Muscle of back (tissue), 13 donors: ENCODE measurements at places on chromosomes 1 and 21.

DNA sequence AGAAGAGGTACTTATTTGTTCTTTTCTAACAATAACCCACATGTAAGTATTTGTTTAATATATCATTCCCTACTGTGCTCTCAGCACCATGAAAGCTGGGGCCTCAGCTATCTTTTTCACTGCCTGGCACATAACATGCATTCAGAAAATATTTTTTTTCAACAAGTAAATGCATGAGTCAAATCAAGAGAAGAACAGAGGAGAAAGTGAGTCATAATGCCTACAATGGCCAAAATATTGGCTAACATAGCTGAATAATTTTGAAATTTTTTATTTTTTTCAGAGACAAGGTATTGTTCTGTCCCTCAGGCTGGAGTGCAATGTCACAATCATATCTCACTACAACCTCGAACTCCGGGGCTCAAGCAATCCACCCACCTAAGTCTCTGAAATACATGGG is 252.2 kb upstream of the ADAMTS5 start:
- no peak for DNase-seq

DNA sequence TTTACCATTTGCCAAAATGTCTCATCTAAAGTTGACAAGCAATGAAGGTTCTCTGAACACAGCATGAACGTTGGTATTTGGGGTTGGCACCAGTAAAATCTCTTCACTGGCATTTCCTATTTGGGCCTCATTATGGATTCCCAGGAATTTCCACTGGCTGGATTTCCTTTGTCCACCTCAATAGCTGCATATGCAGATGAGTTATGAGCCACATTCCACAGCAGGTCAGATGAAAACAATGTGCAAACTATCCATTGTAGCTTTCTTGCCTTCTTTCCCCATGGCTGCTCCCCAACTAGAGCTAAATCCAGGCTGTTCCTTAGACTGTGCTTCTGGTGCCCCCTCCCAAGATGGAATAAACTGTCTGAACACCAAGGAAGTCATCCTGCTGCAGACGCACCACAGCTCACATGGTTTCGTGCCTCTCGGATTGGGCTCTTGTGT is 168.1 kb upstream of the FGGY start:
- DNase-seq = no peak

- DNase-seq = no peak
Measured at GRCh38 chr1:3168678-3169077, 99.7 kb downstream of the PRDM16 start.

- no peak for DNase-seq
Measured at GRCh38 chr21:38289705-38290485, 33.1 kb downstream of the KCNJ15 start.

DNA sequence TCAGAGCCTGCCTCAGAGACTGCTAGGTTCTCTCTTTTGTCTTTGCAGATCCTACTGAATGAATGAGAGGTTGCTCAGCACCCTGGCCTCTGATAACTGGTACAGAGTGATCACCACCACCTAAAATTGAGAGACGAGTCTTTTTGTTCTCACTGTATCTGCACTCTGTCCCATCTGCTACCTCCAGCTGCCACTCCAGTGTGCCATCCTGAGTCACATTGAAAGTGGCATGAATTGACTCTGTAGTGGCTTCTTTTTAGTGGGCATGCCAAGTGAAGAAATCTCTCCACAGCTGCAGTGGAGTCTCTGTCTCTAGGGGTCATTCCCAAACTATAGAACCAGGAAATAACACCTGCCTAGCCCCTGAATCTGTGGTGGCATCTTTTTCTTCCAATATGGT is 14.7 kb downstream of the CAMK1G start:
- DNase-seq = no peak

DNA sequence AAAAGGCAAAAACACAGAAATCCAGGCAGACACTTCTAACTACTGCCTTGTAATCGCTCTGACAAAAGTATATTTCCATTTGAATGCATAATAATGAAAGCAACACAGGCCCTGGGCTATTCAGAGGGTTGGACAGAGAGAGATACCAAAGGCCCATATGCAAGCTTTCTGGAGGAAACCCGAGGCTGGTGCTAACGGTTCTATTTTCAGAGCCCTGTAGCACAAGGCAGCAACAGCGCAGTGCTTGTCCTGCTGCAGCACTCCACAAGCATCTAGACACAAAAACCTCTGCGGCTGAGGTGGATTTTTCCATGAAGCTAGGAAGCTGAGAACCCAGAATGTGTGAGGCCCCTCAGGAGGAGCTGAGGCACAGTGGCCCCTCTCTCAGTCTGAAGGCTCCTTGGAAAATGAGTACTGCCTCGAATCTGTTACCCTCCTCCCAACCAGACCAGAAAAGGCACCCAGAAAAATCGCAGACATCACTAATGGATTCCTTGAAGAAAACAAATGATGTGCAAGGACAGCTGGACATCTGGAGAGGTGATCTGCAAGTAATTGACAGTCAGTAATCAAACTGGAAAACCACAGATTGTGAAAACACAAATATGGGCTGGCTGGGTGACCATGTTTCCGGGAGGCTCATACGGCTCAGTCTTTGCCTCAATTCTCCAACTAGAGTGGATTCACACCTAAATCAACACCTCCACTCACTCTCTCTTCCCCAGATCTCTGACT is 54.0 kb downstream of the COLGALT2 start:
- DNase-seq = no peak

DNA sequence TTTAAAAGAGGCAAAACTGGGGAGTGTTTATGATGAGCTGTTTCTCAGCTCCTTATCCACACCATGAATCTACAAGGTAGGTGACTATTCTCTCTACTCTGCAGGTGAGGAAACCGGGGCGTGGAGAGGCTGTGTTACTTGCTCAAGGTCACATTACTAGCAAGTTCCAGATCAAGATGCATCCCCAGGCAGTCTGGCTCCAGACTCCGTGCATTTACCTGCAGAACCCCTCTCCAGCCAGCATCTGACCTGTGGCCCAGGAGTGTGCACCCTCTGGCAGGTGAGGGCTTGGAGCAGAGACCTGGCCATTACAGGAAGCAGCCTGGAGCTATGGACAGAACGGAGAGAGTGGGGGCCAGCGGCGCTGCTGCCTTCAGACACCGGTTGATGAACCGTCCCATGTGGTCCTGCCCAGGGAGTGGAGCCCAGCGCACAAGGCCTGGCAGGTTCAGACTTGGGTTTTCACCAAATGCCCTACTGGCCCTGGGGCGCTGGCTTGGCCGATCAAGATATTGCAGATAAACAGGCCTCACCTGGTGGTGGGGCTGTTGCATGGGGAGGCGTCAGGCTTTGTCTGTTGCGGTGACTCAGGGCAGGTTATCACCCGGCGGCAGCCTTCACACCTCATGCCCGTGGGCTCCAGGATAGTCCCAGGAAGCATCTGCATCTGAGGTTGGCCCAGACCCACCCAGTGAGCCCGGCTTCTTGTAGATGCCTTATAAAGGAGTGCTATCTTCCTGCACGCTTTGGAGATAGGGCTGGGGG is 29.2 kb upstream of the WNT4 start:
- DNase-seq = no peak

GRCh38 chr1:8086055-8086454 is 59.9 kb upstream of the ERRFI1 start:
- DNase-seq = no peak

DNA sequence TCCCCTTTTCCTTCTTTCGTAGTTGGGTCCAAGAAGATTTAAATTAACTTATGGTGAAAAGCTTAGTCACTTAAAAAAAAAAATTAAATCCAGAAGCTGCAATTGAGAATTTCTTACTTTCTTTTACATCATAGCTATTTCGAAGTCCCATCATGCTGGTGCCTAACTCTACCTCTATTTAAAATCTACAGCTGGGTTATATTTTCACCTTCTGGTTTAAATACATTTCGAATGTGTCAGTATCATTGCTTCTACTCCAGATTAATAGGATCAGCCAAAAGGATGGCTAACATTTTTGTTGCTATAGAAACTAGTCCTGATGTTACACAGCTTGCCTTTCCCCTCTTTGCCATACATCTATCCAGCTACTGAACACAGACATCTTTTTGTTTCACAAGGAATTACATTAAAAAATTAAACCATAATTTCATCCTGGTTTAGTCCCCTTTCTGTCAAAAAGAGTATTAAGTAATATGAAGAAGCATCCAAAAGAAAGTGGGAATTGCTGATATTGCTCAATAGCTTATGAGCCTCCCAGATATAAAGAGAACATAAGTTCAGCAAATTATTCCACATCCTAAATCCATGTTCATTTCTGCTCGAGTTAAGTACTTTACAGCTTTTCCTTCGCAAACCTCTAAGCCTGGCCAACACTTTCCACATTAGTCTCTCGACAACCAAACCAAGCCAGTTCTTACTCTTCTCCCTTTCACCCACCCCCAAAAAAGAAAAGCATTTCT is 396.7 kb upstream of the DAB1 start:
- no peak for DNase-seq

- peak; percentile 23 for DNase-seq
Measured at GRCh38 chr1:74468982-74469603, 43.3 kb downstream of the LRRC53 start.

DNA sequence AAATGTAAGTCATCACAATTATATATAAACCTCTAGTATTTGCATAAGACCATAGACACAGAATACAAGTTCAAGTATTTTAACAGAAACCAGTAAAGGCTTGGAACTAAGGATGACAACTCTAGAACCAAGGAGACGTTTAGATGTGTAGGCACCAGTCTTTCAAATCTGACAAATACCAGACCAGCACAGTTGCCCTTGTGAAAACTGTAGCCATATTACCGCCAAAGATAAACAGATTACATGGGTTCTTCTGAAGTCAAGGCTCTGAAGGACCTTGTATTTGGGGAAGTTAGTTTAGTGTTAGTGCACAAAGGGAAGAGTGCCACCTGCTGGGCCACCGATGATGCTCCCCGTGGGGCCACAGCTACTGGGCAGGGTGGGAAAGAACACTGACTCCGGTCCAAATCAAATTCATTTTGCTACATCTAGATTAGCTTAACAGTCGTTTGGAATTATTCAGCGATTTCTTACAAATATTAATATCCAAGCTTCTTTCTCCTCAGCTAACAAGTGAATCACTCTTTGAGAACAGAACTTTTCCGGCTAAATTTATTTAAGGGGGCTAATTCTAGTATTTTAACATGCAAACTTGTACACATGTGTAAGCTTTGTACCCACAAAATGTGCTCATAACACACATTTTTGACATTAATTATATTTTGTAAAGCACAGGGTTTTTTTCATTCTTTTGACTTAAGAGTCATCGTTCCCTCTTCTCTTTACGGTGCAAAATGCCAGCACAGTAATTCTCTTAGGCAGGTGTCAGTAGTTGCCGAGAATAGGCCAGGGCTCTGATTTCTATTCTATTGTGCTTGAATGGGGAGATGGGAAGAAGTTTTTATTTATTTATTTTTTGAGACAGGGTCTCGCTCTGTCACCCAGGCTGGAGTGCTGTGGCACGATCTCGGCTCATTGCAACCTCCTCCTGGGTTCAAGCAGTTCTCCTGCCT is 8.0 kb upstream of the NIBAN1 start:
- peak; percentile 80 for DNase-seq

GRCh38 chr1:189409774-189410173 is 1067.9 kb downstream of the BRINP3 start:
- DNase-seq = no peak

DNA sequence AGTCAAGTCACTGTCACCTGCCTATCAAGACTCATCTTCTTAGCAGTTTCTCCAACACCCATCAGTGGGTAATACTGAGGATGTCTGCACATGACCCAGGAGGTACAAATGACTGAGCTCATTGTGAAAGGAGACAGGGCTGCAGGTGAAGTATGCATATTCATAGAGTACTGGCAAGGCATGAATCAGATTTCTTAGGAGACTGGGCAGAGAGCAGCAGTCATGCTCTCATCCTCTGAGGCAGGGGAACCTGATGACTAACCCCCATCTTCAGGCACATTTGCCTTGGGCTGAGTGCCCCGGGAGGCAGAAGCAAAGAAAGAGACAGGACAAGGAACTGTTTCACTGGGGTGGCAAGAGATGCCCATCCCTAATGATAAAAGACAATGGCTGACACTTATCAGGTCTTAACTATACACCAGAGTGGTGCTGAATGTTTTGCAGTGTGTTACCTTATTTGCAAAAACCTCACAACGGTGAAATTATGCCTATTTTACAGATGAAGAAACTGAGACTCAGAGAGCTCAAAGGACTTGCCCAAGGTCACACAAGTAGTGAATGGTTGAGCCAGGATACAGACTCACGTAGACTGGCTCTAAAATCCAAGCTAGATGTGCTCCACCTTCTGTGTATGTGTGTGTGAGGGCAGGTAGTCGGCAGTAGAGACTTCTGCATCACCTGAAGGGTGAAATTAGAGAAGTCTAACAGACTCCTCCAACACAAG is 9.2 kb upstream of the GRHL3 start:
- no peak for DNase-seq

- no peak for DNase-seq
Measured at GRCh38 chr1:214008347-214008746, 20.6 kb downstream of the PROX1 start.

- DNase-seq = no peak
Measured at GRCh38 chr1:226104671-226105121, 42.2 kb downstream of the H3-3A start.

GRCh38 chr21:33861125-33861524 is 54.5 kb downstream of the ATP5PO start:
- no peak for DNase-seq

GRCh38 chr1:105027838-105028471 is 1278.3 kb downstream of the AMY1C start:
- no peak for DNase-seq

GRCh38 chr1:101957771-101958170 is 39.0 kb downstream of the OLFM3 start:
- no peak for DNase-seq

- DNase-seq = no peak
Measured at GRCh38 chr1:239939602-239940001, 152.1 kb upstream of the FMN2 start.

DNA sequence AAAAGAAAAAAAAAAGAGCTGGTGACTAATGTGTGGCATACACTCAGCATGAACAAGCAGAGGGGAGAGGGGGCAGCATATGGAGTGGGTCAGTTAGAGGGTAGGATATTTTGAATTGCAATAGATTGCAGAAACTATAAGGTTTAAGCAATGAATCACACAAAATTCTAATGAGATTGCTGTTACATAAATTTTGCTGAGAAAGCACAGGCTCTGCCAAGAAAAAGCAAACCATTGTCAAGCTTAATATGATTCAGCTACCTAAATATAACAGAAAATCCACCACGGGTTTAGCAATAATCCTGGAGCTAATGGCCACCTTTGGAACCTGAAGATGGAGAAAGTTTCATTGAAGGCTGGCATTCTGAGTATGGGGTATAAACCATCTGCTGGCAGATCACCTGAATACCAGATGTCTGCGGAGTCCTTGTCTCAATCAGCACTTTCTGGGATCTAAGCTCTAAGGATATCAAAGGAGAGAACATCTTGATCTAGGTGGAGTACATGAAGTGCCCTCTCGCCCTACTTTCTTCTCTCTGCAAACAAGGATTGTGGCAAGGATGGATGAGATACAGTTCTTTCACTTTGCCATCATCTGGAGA is 30.3 kb upstream of the ANGPTL7 start:
- DNase-seq = no peak

DNA sequence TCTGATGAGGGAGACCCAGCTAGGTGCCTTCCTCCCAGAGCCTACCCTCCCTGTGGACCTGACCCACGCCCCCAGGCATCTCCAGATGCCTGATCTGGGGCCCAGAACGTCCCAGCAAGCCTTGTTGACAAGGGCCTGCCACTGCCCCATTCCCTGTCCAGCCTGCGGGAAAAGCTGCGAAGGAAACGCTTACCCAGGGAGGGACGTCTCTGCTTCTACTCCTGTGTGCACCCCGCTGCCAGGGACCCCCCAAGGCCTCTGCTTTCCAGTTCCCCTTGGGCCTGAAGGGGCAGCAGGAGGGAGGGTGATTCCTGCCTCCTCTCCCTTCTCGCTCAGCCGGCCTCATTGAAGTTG is 11.6 kb upstream of the CLSTN1 start:
- DNase-seq = no peak
